ENCODE measurements at places on chromosomes 4 and X.

- DNase-seq = no peak
Observed at GRCh38 chr4:188841523-188841922, 702.3 kb downstream of the TRIML1 start.

DNA sequence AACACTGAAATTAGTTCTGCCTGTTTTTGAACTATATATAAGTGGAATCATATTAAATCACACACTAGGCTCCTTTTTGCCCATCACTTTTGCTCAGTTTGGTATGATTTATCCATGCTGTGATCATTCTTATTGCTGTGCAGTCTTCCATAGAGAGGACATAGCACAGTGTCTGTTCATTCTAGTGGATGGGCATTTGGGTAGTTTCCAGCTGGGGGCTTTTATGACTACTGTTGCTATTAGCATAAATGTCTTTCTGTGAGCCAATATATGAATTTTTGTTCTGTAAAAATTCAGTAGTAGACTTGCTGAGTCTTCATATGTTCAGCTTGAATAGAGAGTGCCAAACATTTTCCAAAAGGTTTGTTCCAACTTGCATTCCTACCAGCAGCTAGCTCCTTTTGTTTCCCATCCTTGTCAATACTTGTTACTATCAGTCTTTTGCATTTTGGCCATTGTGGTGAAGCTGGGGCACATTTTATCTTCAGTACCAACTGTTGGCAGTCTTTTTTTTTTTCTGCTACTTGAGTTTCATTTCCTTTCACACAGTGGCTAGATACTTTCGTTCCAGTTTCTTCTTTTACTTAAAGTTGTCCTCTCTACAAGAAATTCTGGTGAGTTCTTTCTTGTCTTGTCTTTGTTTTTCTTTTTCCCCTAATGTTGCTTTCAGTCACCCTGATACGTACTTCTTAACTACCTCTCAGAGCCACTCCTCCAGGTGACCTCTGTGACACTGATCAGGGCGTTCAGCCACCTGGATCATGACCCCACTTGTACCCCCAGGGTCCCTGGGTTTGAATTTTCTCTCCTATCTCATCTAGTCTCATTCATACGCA, 87.0 kb downstream of the ANXA3 start:
- DNase-seq = no peak

DNA sequence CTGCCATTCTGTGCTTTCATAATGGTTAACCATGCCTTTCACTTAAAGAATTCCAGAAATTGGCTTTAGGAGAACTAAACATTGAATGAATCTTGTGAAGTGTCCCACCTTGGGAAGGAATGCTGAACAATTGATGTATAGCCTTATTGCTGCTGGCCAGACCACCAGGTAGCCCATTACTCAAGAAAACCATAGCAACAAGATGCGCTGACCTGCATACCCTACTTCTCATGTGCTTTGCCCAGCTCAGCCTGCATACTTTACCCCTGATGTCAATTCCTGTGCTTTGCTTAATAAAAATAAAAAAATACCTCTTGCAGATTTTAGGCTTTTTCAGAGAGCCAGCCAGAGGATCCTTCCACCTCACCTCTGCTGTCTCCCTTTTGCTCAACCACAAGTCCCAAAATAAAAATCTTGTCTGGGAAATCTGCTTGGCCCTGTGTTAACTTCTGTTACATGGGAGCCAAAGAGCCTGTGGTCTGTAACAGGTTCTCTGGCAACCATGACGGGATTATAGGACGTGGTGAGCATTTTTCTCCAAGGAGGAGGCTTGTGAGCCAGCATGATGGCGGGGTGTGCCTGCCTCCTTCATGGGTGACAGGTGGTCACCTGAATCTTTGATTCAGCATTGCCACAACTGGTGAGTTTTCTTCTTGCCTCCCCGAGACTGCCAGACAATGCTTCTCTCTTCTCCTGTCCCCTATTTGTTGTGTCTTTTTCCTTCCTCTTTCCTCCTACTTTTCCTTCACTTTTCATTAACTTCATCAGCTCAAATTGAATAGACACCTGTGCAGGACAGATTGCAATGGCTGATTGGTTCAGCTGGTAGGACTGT, 106.8 kb downstream of the ARSJ start:
- no peak for DNase-seq

DNA sequence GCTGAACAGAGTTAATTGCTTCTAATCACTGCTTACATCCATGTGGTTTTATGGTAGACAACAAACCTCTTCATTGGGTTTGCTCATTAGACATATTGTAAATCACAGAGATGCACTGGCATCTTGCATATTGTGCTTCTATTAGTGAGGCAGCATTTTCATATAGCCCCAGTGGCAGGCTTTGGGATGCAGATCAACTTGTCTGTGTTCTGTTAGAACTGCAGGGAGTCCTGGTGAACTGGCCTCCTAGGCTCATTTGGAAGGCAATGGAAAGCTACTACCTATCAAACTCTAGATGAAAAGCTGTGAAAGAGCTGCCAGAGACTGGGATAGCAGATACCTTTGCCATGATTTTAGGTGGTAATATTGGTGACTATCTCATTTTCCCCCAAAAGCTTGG, 108.8 kb downstream of the NAA11 start:
- DNase-seq = no peak
